ENCODE measurements at places on chromosomes 2 and 18.

DNA sequence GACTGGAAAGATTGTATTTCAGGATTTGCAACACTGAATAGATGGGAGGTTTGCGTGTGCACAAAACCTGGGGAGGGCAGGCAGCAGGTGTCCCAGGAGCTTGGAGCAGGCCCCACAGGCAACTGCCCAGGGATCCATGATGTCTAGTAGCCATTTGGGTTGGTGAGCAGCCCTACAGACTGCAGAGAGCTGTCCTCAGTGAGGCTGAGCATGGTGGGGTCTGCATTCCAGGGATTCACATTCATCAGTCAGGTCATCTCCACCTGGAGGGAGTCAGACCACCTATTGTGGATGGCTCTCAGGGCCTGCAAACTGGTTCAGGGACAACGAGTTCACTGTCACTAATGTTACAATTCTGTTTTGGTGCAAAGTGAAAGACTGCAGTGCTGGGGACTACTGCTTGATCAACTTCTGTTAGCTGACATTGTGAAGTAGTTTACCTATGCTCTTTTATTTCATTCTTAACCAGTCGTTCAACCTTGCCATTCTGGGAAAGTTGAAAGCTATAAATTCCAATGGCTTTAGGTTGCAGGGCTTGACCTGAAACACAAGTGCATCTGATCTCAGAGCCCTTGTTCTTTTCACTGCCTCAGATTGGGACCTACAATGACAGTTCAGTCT lies 222.6 kb downstream of the ZNF407 start:
- DNase-seq: no peak

DNA sequence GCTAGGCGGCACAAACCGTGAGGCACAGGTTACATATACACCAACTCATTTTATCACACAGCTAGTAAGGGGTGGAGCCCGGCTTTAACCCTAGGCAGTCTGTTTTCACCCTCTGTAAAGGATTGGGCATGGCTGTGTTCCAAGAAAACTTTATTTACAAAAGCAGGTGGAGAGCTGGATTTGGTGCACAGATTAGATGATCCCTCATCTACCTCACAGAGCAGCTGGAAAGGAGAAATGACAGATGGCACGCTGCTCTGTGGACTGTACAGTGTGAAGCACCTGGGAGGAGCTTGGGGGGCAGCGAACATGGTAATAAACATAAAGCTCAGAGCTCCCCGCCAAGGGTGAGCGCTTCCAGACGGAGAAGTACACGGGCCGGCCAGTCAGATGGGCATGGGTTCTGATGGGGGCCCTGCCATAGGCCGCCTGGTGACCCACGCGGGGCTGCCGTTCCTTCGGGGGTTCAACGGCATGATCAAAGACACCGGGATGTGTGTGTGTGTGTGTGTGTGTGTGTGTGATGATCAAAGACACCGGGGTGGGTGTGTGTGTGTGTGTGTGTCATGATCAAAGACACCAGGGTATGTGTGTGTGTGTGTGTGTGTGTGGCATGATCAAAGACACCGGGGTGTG lies 862 bp upstream of the TMEM177 start:
- peak; percentile 72 for DNase-seq

- DNase-seq: no peak
Observed at GRCh38 chr2:120893811-120894584, 158.3 kb downstream of the GLI2 start.

DNA sequence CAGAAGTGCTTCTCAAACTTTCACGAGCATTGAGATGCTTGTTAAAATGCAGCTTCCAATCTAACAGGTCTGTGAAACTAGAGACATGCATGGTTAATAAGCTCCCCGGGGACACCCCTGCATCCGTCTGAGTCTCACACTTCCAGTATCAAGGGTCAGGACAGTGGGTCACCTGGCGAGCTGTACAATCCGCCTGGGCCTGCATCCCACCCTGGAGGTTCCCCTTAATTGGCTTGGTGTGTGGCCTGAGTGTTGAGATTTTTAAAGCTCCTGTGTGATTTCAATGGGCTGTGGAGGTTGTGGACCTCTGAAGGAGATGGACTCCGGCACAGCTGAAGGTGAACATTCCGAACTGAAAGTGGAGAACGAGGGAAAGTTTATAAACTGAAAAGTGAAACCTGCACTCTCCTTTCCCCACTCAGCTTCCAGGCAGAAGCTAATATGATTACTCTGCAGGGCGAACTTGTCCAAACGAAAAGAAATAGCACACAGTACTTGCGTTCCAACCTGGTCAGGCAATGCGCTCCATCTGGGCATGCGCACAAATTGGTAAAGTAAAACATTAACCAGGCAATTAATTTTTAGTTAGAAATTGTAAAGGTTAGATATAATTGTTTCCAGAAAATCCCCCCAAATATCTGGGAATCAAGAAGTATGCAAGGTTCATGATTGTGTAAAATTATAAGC lies 191.7 kb upstream of the ALKAL2 start:
- no peak for DNase-seq

GRCh38 chr18:48546396-48546795 lies 7.6 kb downstream of the CTIF start:
- DNase-seq: no peak

DNA sequence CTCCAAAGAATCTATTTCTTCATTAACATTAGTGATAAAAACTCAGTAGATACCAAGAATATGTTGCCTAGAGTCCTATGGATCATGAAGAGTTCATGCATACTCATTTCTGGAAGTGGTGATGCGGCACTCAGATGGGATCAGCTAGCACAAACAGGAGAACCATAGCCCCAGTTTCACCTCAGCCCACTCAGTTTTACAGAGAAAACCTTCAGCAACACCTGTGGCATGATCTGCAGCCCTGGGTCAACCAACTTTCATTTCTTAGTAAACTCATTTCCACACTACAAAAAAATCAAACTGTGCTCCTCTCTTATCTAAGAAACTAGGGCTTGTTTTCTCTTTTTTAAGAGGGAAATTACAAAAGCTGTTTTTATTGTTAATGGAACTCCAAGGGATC lies 569.4 kb downstream of the CCDC85A start:
- no peak for DNase-seq

DNA sequence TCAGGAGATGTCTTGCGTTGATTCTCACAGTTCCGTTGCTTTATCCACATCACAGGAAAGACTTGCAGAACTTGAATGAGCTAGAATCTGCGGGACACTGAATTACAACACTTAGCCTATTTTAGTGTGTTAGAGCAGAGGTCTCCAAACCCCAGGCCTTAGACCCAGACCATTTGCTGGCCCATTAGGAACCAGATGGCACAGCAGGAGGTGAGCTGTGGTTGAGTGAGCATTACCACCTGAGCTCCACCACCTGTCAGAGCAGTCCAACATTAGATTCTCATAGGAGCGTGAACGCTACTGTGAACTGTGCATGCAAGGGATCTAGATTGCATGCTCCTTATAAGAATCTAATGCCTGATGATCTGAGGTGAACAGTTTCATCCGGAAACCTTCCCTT lies 3.8 kb downstream of the MRPL30 start:
- no peak for DNase-seq

- no peak for DNase-seq
Observed at GRCh38 chr2:11635141-11635540, 34.9 kb downstream of the NTSR2 start.

- DNase-seq: no peak
Observed at GRCh38 chr2:215619022-215619958, 183.4 kb upstream of the FN1 start.

DNA sequence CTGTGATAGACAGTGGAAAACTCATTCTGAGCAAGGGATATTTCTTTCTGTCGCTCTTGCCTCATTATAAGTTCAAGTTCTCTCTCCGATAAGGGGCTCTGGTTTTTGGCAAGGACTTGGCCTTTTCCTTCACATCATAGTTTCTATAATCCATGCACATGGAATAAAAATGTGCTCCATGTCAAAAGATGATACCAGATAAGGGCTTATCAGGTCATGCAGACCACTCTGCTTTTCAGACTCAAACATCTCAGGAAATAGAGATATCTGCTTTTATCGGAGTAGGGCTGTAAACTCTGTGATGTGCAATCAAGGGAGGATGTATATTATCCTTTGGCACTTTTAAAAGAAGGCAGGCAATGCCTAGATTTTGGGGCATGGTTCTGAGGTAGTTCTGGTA lies 45.0 kb upstream of the DARS1 start:
- DNase-seq: no peak

- no peak for DNase-seq
Observed at GRCh38 chr2:64251497-64252250, 107.5 kb upstream of the PELI1 start.
